ENCODE measurements at places on chromosomes 5 and 9. TPM values are rescaled to one million over a fixed set of nuclear protein-coding genes. Genes with fewer than 3 reads are reported as not detected.

- DNase-seq: peak; percentile 68
Observed at GRCh38 chr9:135889564-135890189, 17.7 kb downstream of the CAMSAP1 start.

DNA sequence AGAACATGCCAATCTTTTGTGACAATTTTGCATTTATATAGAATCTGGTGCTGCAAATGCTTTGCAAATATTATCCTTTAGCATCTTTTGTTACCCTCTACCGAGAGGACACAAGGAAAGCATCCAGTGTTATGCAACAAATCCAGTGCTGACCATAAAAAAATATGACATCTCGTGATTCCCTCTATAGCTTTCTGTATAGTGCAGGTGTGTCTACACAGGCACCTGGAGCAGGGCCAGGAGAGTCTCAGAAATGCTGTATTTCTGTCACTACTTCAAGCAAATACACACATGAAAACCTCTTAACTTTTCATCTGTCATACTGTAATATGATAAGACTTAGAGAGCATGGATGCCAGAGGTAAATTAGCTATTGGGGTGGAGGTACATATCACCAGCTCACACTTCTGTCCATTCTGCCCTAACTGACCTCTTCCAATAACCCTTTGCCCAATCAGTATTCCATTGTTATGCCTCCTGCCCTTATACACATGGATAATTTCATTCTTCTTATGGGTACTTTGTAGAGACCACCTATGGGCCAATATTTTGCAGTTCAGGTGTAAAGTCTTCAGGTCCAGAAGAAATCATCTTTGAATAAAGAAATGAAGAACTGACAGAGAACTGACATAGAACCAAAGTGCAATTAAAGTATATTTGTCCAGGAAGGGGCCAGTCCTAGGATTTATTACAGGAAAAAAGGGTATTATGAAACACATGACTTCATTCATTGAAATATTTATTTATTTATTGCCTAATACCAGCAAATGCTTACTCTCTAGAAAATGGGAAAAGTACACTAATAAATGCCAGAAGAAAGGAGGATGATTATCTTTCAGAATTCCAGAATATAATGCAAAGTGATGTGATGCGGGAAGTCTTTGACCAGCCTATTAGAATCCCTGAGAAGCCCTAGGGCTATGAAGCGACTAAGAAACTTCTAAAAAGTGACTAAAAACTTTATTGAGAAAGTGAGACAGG lies 106.5 kb downstream of the EPB41L4A start:
- no peak for DNase-seq

DNA sequence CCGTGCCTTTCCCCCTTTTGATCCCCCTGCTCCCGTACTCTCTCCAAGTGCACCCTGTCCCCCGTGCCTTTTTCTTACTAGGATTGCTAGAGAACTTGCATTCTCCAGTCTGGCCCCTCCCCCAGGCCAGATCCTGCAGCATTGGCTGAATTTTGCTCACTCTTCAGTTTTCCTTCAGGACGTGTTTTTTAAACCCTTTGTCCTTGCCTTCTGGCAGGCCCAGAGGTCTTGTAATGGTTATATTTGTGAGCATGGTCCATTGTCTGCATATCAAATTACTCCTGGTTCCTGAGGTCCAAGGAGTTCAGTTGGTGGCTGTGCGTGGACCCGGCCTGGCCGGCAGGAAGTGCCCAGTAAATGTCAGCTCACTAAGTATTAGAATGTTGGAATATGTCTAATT lies 606 bp downstream of the TBC1D13 start:
- DNase-seq: no peak

- DNase-seq: no peak
Observed at GRCh38 chr5:112960863-112961504, 15.6 kb upstream of the DCP2 start.

DNA sequence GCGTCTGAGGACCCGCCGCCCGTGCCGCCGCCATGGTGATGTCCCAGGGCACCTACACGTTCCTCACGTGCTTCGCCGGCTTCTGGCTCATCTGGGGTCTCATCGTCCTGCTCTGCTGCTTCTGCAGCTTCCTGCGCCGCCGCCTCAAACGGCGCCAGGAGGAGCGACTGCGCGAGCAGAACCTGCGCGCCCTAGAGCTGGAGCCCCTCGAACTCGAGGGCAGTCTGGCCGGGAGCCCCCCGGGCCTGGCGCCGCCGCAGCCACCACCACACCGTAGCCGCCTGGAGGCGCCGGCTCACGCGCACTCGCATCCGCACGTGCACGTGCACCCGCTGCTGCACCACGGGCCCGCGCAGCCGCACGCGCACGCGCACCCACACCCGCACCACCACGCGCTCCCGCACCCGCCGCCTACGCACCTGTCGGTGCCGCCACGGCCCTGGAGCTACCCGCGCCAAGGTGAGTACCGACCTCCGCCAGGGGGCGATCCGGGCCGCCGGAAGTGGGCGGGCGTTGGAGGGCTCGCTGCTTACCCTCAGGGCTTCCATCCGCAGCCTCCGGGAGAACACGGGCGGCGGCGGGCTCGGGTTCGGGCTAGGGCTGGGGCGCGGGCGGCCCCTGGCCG lies 8.5 kb downstream of the PRR7 start:
- DNase-seq: peak; percentile 98

- DNase-seq: no peak
Observed at GRCh38 chr5:1780614-1780930, 19.1 kb downstream of the MRPL36 start.

DNA sequence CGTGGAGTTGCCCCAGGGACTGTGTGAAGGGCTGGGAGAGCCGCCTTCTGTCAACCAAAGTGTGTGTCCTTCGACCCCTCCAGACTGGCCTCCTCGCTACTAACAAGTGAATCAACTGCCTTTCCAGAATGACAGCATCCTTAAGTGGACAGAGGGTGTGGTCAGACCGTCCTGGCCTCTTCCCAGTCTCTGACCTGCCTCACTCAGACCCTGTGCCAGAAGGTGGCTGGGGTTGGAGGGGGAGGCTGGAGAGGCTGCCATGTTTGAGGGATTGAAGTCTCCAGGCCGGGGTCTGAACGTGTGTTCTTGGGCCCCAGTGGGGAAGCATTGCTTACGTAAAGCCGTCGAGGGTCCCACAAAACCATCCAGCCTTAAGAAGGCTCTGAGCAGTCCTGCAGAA lies 389.3 kb upstream of the IRX4 start:
- no peak for DNase-seq

DNA sequence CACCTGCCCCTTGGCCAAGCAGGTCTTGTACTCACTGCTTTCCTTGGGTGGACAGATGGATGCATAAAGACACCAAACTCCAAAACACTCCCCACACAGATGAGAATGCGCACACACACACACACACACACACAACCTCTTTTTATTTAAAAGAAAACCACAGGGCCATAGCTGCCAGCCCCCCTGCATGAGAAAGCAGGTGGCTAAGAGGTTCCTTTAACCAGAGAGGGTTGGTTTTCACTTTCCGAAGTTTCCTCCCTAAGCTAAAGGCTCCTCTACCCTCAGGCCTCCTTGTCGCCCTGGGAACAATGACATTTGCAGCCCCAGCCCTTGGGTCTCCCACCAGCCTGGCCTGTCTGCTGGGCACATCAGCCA lies 11.1 kb downstream of the NR5A1 start:
- DNase-seq: no peak

GRCh38 chr5:103942587-103943186 lies 380.1 kb upstream of the NUDT12 start:
- no peak for DNase-seq

GRCh38 chr5:75265731-75266130 lies 29.1 kb upstream of the ANKRD31 start:
- DNase-seq: peak; percentile 58

DNA sequence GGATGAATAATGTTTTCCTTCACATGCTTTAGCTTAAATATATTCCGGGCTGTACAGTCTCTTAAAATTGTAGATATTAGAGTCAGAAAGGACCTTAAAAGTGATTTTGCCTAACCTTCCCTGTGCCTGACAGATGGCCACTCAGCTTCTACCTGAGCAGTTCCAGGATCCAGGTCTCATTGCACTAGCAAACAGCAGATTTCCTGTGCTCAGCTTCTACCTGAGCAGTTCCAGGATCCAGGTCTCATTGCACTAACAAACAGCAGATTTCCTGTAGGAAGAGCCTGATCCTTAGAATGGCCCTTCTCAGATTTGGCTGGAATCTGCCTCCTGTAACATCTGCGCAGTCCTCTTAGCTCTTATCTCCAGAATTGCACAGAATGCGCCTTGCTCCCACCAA lies 219.8 kb downstream of the AOPEP start:
- no peak for DNase-seq

- DNase-seq: no peak
Observed at GRCh38 chr9:135065151-135065550, 22.3 kb upstream of the OLFM1 start.

- no peak for DNase-seq
Observed at GRCh38 chr9:123073441-123073840, 40.0 kb downstream of the GPR21 start.

- DNase-seq: no peak
Observed at GRCh38 chr9:129069862-129070641, 10.9 kb upstream of the DOLPP1 start.

IFNA2 gene
- not detected for total RNA-seq

NFX1 gene
- 21.9 TPM for total RNA-seq
